ENCODE measurements at places on chromosomes 4 and X. TPM values are rescaled to one million over a fixed set of nuclear protein-coding genes. Genes with fewer than 3 reads are reported as not detected.

FAM236A gene
- total RNA-seq: not detected

SYAP1 gene
- total RNA-seq: 28.0 TPM

GSTCD gene
- total RNA-seq: 11.6 TPM

KLKB1 gene
- total RNA-seq: not detected

GCNA gene
- total RNA-seq: 2.7 TPM

YIPF7 gene
- total RNA-seq: not detected

FAM50A gene
- total RNA-seq: 83.4 TPM

COX7B gene
- total RNA-seq: 483 TPM

SPANXB1 gene
- total RNA-seq: not detected

FHL1 gene
- 41.4 TPM for total RNA-seq

CNKSR2 gene
- not detected for total RNA-seq

TMPRSS11E gene
- not detected for total RNA-seq

CXCL10 gene
- 0.09 TPM for total RNA-seq
